ENCODE measurements at places on chromosomes 12 and 14. TPM values are rescaled to one million over a fixed set of nuclear protein-coding genes. Genes with fewer than 3 reads are reported as not detected.

Gene TAS2R50
- polyA plus RNA-seq, result 0.05 TPM

Gene IGF1
- 0.07 TPM for polyA plus RNA-seq

Gene RASAL1
- not detected for polyA plus RNA-seq

Gene NTS
- 31.2 TPM for polyA plus RNA-seq

Gene PLBD2
- 12.1 TPM for polyA plus RNA-seq

Data from SK-N-SH (cell line).